NCI-H774 (cell line): ENCODE measurements at places on chromosomes 6 and 20.

GRCh38 chr6:168305096-168305749, 14.4 kb downstream of the DACT2 start:
- no peak for DNase-seq

- no peak for DNase-seq
These were observed 109.1 kb downstream of the MAN1A1 start for GRCh38 chr6:119240257-119241110.

- DNase-seq = no peak
These were observed 2.1 kb downstream of the KHDRBS2 start for GRCh38 chr6:62283796-62284411.

DNA sequence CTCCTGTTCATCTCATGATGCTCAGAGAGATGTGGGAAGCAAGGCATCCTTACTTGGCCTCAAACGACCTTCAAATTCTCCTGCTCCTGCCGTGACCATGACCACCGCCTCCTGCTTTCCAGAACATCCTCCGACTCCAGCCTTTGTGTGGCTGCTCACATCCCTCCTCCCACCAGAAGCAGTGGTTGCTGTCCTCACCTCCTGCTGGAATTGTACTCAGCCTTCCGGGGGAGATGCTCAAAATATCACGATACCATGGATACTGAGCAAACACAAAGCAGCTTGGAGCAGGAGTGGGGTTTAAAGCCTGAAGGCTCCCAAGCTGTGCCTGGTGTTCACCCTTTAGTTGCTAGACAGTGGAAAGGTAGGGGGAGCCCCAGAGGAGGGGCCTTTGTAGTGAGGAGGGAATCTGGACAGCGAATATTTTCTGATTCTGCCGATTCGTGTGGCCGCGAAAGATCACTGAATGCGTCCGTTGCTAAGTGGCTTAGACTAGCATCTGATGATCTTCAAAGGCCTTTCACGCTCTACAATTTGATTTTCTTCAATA, 9.3 kb upstream of the DUSP22 start:
- DNase-seq = no peak

GRCh38 chr6:72621291-72622093, at the start of gene KCNQ5:
TSS of gene KCNQ5 (plus strand) at chr6:72622064.
- peak; percentile 30 for DNase-seq

DNA sequence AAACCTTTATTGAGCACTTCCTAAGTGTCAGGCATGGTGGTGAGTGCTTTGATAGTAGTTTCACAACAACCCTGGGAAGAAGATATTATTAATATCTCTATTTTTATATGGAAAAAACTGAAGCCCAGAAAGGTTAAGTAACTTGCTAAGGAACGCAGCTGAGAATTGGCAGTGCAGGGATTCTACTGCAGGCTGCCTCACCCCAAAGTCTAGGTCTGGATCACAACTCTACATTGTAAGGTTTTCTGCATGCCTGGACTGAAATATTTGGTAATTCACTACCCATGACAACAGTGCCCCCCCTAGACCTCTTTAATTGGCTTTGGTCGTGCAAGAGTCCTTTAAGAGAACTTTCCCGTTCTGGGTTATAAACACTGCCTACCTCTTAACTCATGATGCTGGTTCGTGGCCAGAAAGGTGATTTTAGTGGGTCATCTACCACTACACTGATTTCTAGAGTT, 67.1 kb upstream of the KCNQ5 start:
- DNase-seq = no peak

DNA sequence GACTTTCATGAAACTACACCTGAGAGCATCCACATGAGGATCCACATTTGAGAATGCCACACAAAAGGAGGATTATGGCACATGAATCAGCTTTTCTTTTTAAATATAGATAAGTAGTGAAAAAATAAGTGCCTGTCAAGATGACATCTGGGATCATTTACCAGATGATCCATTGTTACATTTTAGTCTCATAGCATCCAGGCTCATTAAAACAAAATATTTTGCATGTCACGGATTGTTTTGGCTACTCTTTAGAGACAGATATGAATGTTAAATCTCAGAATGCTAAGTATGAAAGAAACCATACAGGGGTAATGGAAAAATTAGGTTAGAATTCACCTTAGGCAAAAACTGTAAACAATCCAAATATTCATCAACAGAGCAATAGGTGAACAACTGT, 66.7 kb downstream of the MYO6 start:
- no peak for DNase-seq

DNA sequence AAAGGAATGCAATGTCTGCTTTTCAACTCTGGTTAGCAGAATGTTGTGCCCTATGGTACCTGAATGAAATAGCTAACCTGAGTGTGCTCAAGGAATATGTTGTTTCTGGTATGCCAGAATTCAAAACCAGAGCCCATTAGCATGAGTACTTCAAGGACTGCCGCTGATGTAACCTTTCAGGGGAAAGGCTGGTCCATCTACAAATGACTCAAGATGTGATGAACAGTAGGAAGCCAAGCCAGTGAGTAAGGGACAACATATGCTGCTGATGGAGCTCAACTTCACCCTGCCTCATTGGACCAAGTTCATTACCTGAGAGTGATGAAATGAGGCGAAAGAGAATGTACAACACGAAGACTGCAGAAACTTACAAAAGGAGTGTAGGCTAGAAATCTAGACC, 95.7 kb upstream of the BMP2 start:
- DNase-seq = no peak

DNA sequence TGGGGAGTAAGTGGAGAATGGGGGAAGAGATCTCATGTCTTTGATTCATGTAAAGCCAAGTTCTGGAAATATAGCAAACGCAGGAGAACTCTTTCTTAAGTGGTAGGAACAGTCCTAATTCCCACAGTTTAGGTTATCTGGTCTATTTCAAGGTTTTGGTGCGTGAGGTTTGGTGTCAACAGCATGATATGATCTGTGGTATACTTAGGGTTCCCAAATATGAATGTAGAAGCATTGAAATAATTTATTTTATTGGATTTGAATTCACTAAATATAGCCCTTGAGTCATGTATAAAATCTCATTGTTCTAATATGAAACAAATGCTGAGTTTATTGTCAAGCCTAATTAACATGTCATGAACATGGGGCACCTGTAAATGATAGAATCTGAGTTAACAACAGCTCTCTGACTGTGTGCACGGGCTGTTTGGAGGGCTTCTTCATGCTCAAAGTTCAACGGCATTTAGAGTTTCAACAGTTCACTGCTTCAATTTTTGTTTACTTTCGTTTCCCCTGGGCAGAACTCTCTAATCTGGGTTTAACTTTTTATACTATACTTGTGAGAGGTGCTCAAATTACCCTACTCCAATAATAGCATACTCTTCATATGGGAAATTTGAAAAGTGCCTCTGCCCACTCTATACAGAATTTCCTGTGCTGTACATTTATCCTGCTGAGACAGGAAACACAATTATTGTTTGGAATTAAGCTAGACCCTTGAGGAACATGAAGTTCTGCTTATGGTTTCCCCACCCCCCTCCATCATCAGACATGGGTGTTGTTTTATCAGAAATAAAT, 236.3 kb upstream of the ZNF217 start:
- DNase-seq = no peak

DNA sequence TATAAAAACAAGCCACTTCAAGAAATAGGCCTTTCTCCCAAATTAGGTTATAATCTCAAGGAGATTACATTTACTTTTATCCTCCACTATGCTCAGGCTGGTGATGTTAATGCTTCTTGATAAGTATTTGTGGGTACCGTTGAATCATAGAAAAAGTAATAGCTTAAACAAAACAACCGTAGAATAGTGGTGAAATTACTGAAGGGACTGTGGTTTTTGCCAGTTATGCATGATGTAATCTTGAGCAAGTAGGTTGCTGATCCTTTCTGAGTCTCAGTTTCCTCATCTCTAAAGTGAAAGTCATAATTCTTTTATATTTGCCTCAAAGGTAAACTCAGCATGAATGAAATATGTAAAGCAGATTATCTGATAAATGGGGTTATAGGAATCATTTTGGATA, 187.3 kb upstream of the JAG1 start:
- no peak for DNase-seq

DNA sequence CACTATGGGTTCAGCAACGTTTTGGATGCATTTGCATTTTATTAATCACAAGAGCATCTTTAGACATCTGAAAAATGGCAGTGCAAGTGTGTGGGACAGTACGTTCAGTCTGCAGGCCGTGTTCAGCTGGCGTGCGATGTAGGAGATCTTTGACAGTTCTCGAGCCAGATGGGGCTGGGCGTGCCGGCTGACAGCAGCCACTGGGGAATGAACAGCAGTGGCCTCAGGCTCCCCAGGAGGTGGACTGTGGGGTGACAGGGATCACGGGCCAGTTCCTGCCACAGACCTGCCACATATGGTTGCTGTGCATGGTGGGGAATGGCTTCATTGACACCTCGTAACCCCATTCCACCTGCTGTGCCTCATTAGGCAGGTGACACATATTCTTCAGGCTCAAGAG, 16.4 kb upstream of the MLN start:
- no peak for DNase-seq

GRCh38 chr20:58344741-58345140, 35.2 kb downstream of the RAB22A start:
- DNase-seq = no peak

GRCh38 chr6:169452117-169452868, 198.6 kb upstream of the THBS2 start:
- DNase-seq = no peak

DNA sequence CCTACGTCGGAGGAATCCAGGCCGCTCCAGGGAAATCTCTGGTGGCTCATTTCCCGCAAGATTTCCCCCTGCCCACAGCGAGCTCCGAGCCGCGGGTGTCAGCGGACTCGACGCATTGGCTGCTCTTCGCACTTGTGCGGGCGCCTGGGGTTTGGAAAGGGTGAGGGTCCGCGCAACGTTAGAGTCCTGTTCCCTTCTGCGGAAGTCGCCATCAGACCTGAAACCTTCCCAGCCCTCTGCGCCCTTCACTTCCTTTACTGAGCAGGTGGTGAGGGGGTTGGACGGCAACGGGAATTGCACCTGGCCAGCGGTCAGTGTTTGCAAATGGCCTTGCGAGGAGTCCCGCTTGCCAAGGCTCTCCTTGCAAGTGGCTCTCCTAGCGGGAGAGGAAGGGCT, 8.4 kb downstream of the PAX1 start:
- no peak for DNase-seq

DNA sequence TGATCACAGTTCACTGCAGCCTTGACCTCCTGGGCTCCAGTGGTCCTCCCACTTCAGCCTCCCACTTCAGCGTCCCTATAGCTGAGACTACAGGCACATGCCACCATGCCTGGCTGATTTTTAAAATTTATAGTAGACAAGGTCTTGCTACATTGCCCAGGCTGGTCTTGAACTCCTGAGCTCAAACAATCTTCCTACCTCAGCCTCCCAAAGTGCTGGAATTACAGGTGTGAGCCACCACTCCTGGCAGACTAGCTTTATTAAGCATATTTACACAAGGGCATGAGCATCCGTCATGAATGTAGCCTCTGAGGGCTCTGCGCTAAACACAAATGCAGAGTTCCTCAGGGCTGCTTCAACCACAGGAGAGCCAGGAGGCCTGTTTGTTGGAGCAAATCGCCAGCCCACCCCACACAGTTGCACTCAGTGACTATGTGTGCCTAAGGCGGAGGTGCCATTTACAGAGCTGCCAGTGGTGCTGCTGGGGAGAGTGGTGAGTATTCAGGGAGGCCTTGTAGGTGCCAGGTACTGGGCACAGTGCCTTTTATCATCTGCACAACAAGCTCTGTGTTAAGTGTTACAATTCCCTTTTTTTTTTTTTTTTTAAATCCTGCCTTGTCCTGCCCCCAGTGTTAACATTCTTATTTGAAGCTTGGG, 78.2 kb downstream of the PSMG4 start:
- DNase-seq = no peak

DNA sequence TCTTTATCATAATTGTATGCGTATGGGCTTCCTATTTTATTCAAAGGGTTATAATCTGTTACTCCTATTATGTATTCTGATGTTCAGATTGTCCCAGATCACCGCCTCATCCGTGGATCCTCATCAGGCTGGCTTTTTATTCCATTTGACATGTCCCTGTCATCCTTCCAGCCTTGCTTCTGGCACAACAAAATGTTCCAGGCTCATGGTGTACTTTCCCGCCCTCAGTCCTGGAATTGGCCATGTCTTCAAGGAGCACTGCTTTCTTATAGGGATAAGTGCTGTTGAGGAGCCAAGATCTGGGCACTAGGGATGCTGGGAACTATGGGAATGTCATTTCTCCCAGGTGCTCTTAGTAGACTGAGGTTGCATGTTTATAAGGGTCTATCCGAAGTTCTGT, 207.8 kb downstream of the JARID2 start:
- no peak for DNase-seq

GRCh38 chr6:13025893-13026499, 302.3 kb downstream of the TBC1D7 start:
- no peak for DNase-seq

DNA sequence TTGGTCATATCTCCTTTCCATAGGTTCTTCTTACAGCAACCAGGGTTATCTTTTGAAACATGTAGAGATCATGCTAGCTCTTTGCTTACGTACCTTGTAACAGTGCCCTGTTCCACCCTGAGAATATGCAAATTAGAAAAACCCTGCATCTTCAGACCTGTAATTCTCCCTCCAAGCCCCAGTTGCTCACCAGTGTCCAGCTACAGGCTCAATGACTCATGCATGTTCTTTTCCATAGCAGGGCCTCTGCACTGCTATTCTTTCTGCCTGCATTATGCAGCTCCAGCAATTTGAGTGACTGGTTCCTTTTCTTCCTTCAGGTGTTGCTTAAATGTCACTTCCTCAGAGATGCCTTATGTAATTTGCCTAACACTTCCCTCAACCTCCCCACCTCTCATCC, 636.2 kb downstream of the KHDRBS2 start:
- no peak for DNase-seq

GRCh38 chr6:548091-548490, 108.8 kb downstream of the HUS1B start:
- DNase-seq = no peak

- no peak for DNase-seq
These were observed 1234.4 kb downstream of the EPHA7 start for GRCh38 chr6:92184933-92185332.

GRCh38 chr20:55252521-55252920, 752.8 kb downstream of the CBLN4 start:
- no peak for DNase-seq

DNA sequence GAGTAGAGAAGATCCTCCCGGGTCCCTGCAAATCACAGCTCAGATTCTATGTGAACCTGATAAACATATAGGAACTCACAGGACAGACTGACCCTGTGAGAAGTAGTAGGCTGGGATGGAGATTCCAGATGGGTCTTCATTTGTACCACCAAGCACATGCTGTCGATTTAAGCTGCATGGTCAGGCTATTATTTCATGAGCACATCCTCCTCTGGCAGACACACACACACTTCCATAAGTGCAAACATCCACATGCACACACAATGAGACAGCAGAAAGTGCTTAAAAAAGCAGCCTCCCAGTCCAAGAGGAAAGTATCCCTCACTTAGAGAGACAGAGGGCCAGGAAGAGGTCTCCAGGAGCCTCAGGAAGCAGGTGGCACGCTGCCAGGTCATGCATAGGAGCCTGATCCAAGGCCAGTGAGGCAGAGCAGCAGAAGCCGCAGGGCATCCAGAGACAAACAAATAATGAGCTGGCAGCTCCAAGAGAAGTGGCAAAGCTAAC, 131.8 kb downstream of the UNC5CL start:
- peak; percentile 52 for DNase-seq

- no peak for DNase-seq
These were observed 5.5 kb upstream of the NPBWR2 start for GRCh38 chr20:64112691-64113443.
